AG04449 (cell line): ENCODE measurements at places on chromosomes 11 and 22.

DNA sequence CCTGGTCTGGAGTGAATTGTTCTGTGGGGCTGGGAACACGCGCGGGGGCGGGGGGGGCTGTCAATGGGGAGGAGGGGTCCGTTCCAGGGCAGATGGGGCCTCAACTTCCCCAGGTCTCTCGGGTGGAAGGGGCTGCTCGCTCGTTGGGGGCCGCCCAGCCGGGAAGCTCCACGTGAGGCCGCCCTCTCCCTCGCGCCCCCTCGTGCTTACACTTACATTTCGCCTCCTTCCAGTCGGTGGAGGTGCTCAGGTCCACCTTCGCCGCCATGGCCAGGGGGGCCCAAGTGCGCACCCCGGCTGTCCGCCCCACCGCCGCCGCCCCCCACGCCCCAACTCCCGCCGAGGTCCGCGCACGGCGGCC lies 452 bp downstream of the MACROD1 start:
- no peak for DNase-seq

- no peak for DNase-seq
Measured at GRCh38 chr22:48633996-48634836, 1193.5 kb downstream of the BRD1 start.

DNA sequence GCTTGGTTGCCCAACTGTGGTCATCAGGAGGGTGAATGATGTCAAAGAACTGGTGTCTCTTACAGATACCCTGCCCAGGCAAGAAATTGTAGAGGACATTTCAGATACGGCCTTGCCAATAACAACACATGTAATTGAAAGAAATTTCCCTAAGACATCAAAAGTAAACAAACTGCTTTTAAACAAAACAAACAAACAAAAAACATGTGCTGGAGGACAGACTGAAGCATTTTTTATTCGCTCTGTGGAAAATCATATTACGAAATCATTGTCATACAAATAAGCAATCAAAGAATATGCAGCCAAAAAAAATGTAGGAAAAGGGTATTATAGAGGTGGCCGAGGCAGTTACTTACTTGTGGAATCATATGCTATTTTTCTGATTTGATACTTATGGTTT lies 52.1 kb upstream of the MYEOV start:
- DNase-seq = no peak

GRCh38 chr11:80505771-80506170 lies 1064.9 kb upstream of the TENM4 start:
- DNase-seq = no peak

DNA sequence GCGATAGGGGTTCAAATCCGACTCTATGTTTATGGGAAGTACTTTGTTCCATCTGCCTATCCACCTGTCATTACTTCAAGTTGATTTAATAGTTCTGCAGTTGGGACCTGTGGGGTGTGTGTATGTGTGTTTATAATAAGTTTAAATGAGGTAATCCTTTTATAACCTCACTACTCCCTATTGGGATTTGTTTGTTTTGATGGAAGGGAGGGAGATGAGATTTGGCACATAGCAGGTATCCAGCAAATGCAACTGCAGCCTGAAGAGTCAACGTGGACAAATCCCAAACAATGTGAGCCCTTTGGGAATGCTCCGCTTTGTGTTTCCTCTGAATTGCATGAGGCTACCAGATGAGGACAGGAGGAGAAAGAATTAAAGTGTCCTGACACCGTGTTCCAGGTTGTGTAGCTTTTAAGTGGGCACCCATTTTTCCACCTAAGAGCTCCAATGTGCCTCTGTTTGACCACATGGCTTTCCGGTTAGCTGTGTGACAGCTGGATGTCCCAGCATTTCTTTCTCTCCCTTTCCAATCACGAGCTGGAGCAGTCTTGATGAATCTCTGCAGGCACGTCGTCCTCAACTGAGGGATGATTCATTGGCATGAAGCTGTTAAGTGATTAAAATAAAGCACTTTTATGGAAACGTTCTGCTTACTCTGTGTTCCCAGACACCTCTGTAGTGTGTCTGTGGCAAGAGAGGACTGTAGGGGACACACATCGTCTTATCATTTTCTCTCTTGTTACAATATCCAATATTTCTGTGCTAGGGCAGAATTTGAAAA lies 610.7 kb downstream of the NTM start:
- DNase-seq = no peak

- no peak for DNase-seq
Measured at GRCh38 chr11:10797531-10797930, 11.2 kb downstream of the EIF4G2 start.

- DNase-seq = no peak
Measured at GRCh38 chr11:124762624-124763155, 600 bp upstream of the ESAM start.

GRCh38 chr22:49209452-49210195 lies 618.0 kb downstream of the BRD1 start:
- DNase-seq = no peak

DNA sequence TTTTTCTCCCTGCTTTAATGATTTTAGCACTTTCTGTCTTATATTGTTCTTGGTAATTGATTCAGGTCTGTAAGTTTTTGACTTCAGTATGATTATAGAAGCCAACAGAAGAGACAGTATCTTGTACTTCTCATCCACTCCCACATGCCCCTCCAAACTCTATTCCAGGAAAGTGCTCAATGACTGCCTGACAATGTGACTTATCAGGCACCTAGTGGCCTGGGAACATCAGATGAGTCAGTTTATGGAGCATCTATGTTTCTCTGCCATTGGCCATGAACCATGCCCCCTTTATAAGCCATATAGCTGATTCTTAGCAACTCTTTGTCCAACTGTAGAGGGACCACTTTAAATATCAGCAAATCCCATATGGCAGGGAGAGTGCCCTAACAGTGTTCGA lies 179.2 kb upstream of the MTMR2 start:
- DNase-seq = no peak

GRCh38 chr22:49903322-49904039 lies 14.8 kb downstream of the ALG12 start:
- DNase-seq = no peak

GRCh38 chr11:83970061-83970671 lies 684.0 kb upstream of the CCDC90B start:
- no peak for DNase-seq

DNA sequence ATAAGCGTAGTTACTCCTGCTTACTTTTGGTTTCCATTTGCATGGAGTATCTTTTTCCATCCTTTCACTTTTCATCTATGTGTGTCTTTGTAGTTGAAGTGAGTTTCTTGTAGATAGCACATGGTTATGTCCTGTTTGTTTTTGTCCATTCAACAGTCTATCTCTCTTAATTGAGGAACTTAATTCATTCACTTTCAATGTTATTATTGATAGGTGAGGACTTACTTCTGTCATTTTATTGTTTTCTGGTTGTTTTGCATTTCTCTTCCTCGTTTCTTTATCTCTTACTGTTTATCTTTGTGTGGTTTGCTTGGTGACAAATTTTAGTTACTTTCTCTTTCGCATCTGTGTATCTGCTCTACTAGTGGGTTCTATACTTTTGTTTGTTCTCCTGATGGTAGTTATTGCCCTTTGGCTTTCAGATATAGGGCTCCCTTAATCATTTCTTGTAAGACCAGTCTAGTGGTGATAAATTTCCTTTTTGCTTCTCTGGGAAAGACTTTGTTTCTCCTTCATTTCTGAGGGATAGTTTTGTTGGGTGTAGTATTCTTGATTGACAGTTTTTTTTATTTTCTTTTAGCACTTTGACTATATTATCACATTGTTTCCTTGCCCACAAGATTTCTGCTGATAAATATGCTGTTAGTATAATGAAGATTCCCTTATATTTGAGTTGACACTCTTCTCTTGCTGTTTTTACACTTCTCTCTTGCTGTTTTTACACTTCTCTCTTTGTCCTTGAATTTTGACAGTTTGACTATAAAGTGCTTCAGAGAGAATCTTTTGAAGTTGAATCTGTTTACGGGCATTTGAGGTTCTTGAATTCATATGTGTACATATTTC lies 9.0 kb upstream of the RAG1 start:
- DNase-seq = no peak

GRCh38 chr11:100719809-100720221 lies 32.7 kb downstream of the ARHGAP42 start:
- DNase-seq = peak; percentile 44

DNA sequence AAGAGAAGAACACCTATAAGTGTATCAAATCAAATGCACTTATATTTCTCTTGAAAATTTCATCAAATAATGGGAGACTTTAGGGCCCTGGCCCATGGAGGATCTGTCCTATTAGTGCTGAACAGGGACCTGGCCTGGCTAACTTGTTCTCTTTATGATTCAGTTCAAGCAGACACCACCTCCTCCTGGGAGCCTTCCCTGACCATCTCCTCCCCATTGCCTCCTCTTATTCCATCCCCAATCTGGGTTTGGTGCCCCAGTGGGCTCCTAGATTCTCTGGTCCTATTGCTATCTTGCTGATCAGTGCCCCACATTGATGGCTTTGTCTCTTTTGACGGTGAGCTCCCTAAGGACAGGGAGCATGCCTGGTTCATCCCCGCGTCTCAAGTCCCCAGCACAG lies 60.1 kb downstream of the MICAL2 start:
- DNase-seq = no peak

DNA sequence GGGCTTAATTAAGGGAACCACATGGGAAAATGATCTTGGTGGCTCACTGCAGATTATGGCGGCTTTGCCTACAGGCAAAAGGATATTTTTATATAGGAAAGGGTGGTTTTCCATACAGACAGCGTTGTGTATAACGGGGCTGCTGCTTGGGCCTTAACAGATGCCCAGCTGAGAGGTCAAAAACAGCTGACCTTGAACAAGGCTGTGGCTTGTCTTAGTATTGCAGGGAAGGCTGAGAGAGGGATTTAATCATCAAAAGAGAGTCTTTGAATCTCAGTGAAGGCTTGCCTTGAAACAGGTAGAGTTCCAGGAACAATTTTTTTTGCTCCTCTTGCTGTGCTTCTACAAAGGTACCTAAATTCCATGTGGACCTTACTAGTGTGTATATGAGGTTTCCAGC lies 301.6 kb upstream of the C11orf87 start:
- DNase-seq = no peak

GRCh38 chr11:7576726-7577290 lies 63.0 kb downstream of the PPFIBP2 start:
- no peak for DNase-seq

DNA sequence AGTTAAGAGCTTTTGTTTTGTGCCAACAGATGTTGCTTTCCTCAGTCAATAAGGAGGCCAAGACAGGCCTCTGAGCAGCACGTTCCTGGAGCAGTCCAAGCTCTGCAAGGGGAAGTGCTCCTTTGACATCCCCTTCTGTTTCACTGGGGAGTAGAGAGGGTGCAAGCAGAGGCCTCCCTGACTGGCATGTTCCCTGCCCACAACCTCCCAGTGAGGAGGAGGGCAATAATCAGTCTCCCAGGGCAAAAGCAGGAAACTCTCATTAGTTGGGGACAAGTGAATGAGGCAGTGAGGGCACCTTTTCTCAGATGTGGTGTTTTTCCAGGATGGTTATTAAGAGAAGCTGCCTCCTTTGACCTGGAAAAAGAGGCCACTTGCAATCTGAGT lies 79.5 kb upstream of the ZBED5 start:
- DNase-seq = no peak

- DNase-seq = peak; percentile 28
Measured at GRCh38 chr11:46445920-46446771, 54.6 kb upstream of the CHRM4 start.

- DNase-seq = no peak
Measured at GRCh38 chr11:13134066-13134465, 125.0 kb downstream of the RASSF10 start.

DNA sequence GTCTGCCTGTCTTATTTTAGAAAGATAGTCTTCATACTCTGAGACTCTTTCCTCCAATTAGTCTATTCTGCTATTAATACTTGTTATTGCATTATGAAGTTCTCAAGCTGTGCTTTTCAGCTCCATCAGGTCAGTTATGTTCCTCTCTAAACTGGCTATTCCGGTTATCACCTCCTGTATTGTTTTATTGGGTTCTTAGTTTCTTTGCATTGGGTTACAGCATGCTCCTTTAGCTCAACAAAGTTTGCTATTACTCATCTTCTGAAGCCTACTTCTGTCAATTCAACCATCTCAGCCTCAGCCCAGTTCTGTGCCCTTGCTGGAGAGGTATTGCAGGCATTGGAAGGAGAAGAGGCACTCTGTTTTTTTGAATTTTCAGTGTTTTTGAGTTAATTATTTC lies 21.0 kb upstream of the OR5AK2 start:
- no peak for DNase-seq

- no peak for DNase-seq
Measured at GRCh38 chr11:44878711-44879110, 72.0 kb downstream of the TP53I11 start.
